Naive thymus-derived CD8-positive, alpha-beta T cell (primary cell): ENCODE measurements at places on chromosomes 16 and 17. TPM values are rescaled to one million over a fixed set of nuclear protein-coding genes. Genes with fewer than 3 reads are reported as not detected.

The RBFOX1 gene
- total RNA-seq = not detected

The PLEKHG4 gene
- 41.0 TPM for total RNA-seq

The DYNLRB2 gene
- total RNA-seq = 0.91 TPM

The PRSS36 gene
- 0.63 TPM for total RNA-seq

The SLC47A2 gene
- not detected for total RNA-seq

The CHST5 gene
- not detected for total RNA-seq

- no peak for DNase-seq
Measured at GRCh38 chr16:22052980-22053379, 39.4 kb upstream of the VWA3A start.

DNA sequence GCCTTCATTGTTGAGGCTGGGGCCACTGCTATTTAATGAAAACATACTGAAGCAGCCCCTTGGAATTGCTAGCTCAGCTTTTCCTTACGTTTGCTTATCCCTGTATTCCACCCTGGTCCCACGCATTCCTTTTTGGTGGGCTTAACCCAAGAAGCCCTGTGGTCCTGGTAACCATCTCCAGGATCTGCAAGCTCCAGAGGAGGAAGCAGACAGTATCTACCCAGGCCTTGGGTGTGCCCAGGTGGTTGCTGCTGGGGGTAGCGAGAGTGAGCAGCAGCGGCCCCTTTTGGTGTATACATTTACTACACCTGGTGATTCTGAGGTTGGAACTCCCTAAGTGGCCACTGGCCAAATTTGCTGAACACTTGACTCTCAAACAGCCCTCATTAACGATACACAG, 97.7 kb downstream of the CBLN1 start:
- no peak for DNase-seq

GRCh38 chr17:56834380-56835263, 671 bp downstream of the DGKE start:
- peak; percentile 65 for DNase-seq

DNA sequence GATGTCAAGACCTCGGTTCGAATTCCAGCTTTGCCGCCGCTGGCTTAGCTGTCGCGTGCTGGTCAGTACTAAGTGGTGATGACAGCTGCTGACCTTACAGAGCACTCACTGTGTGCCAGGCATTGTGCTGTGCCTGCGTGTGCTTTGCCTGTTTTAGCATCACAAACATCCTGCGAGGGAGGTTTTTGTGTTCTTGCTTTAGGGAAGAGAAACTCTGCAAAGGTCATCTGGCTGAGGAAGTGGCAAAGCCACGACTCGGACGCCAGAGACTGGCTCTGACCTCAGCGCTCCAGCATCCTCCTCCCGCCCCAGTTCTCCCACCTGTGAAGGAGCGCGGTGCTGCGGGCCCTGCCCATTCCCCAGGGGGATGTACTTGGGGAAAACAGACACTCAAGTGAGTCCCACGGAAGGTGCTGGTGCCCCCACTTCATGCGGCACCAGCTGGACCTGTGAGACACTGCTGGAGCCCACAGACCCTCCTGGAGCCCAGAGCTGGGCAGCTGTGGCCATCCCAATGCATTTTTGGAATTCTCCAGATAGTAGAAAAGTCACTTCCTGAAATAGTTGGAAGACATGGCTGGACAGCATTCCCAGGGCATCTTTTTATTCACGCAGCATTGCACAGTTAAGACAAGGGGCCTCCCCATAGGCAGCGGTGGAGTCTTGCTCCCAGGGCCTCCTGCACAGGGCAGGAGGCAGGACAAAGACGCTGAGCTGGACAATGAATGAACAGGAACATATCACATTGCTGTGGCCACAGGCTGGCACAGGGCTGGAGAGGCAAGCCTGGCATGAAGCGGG, 20.0 kb upstream of the HERPUD1 start:
- no peak for DNase-seq

DNA sequence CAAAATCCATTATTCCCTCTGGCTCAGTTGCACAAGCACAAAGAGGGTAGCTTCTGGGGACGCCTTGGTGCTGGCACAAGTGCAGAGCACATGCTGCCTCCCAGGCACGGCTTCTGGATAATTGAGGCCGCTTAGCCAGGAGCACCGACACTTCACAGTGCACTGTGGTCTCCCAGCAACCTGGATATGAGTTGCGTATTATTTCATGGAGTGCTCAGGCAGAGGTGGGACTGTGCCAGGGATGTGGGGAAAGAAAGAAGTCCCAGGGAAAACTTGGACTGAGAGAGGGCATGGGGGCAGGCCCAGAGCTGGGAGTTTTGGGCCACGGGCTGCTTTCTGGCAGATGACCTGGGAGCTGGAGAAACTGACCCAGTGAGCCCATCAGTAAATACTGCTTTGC, 37.5 kb downstream of the MPRIP start:
- DNase-seq = no peak

DNA sequence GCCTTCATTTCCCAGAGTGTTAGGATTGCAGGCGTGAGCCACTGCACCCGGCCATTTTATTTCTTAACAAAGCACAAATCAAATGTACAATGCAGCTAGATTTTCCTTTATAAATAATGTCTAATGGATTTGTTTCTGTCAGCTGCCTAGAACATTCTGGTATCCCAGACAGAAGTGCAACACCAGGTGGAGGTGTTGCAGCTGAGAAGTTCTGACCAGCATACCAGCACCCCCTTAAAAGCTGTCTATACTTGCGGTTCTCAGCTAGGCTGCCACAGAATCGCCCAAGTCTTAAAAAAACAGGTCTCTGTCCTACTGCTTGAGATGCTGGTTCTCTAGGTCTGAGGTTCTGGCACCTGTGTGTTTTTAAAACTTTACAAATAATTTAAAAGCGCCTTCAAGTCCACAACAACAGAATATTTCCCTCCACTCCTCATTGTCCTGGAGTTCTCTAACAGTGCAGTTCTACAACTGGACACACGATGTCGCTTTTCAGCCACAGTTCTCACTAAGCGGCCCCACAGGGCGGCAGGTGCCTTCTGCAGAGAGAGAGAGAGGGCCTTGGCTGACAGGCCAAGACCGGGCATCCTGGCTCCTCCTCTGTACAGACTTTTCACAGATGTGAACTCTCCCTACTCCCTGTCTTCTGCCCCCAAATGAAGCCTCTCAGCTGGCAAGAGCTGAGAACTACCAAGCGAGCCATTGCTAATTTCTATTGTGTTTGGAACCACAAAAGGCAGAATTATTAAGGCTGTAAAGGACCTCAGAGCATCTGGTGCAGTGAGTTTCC, 32.6 kb upstream of the MEOX1 start:
- peak; percentile 87 for DNase-seq

DNA sequence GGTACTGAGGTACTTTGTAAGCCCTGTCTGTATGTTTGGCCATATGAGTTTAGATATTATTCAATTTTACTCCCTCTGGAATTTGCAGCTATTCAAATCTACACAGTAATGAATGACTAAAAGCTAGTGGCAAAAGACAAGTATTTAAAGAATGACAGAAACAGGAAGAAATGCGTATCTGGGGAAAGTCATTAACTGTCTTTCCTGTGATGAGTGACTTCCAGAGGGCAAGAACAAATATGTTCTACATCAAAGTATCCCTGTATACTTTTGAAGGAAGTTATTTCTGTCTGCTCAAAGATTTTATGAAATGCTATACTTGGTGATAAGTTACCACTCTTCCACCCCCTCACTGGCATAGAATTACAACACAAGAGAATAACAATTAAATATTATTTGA, 489.3 kb upstream of the SOX9 start:
- DNase-seq = no peak

GRCh38 chr16:29806099-29806579, at the start of gene MAZ:
MAZ (plus strand) TSS chr16:29806529; CDS start chr16:29806702, 173 bp downstream.
- DNase-seq = no peak

- no peak for DNase-seq
Measured at GRCh38 chr17:58999500-58999899, 107.2 kb downstream of the TRIM37 start.

GRCh38 chr16:3756113-3756512, 38.8 kb upstream of the TRAP1 start:
- DNase-seq = no peak

DNA sequence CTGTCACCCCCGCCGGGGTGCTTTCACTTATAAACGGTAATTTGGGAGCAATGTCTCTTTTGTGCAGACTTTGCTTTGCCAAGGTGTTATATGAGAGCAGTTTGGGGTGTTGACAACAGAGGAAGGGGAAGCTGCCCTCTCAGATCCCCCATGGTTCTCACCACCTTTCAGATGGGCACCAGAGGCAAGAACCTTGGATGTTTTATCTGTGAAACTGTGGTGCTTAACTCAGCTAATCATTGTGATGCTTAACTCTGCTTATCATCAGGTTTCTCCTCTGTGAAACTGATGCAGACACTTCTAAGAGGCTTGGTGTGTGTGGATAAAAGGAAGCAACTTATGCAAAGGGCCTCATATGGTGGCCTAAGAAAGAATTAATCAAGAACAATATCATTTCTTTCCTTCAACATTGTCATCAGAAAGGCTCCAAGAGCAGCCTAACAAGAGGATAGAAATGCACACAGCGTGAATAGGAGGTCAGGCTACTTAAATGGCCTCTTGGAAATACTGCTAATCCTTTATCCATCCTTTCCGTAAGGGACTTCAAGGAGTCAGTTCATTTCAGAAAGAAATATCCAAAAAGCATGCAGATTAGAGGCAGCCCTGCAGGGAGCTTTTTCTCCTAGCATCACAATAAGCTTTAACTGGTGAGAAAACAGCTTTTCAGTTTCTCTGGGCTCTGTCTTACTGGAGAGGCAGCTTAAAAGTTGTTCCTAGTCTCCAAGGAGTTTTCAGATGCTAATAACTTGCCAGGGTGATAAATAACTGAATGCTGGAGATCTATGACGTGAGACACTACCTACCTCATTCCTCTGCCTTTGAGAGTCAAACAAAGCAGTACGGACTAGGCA, 55.1 kb upstream of the CLEC3A start:
- DNase-seq = no peak

GRCh38 chr16:72877374-72878028, 170.4 kb downstream of the ZFHX3 start:
- DNase-seq = no peak

GRCh38 chr17:7932949-7933348, 943 bp downstream of the CNTROB start:
- DNase-seq = no peak

- no peak for DNase-seq
Measured at GRCh38 chr17:17897442-17897841, 60.7 kb upstream of the SREBF1 start.

- DNase-seq = no peak
Measured at GRCh38 chr17:29251184-29251583, 4.5 kb downstream of the CRYBA1 start.

GRCh38 chr17:19003543-19004420, 782 bp downstream of the FAM83G start:
- DNase-seq = no peak

DNA sequence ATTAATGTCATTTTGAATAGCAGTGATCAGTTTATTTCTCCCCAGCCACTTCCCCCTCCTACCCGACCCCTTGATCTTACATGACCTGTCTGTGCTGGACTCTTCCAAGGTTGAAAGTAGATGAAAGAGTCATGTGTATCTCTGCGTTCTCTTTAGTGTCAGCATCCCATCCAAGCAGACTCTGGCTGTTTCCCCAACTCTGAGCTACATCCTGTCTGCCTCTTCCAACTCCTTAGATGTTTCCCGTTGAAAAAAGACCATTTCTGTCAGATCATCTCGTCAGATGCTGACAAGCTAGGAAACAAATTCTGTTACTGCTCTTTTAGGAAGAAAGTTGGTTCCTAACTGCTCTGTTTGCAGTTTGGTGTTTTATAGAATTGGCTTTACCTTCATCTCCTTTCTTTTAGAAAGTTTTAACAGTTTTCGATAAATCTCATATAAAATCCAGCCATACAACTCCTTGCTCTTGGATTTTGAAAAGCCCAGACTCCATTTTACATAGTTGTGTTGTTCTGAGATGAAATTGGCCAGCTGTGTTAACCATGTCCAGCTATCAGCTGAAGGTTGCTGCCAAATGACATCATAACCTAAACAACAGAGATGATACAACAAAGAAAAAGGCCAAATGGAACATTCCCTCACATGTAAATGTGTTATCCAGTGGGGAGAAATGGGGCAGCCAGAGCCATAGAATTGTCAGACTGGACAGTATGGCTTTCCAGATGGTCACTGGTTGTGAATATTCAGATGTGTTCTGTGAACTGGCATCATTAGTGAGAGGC, 43.5 kb downstream of the CYB561 start:
- DNase-seq = no peak

DNA sequence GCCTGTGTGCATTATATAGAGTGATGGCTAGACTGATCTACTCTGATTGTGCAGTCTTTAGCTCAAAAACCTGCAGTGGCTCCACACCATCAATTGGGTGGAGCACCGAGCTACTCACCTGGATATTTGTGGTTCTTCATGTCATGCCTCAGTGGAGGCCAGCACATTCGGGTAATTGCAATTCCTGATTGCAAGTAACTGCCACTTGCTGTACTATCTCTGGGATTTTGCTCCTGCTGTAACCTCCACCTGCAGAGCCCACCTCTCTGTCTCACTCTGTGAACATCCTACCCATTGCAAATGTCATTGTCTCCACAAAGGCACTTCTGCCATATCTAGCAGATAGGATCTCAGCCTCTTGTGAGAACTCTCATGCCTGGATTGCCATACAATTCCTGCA, 1.7 kb upstream of the CCL1 start:
- no peak for DNase-seq
